ENCODE measurements at places on chromosomes 1 and 21. TPM values are rescaled to one million over a fixed set of nuclear protein-coding genes. Genes with fewer than 3 reads are reported as not detected.
A peak's percentile ranks its signal among the peaks of the same experiment; 100 is the strongest.

The NBPF20 gene
- total RNA-seq: 11.1 TPM

DNA sequence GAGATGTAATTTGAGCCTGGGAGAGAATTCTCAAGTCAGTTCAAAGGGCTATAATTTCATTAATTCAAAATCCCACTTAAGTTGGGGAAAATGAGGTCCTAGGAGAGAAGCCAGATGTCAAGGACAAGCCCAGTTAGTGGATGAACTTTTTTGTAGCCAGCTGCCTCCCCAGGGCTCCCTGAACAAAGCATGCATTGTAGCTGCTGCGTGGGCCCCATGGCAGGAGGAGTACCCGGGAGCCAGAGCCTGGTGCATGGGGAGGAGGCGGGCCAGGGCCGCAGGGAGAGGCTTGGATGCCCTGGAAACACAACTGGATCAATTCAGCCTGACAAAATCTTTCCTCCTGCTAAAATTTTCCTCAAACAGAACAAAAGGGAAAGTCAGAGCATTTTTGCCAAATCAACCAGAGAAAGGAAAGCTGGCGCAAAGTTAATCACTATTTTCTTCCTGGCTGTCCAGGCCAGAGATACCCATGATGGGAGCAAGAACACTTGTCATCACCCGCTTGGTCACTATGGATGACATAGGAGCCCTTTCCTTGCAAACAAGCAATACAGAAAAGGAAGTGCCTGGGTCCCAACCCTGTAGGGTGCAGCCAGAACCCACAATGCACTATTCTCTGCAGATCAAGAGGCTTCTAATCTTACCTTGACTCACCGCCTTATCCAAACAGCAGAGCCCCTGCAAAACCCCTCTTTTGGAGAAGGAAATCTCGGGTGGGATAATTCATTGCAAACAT lies 248.1 kb upstream of the RAB4A start:
- DNase-seq: peak; percentile 79

The FAM72B gene
- total RNA-seq: 1.5 TPM

DNA sequence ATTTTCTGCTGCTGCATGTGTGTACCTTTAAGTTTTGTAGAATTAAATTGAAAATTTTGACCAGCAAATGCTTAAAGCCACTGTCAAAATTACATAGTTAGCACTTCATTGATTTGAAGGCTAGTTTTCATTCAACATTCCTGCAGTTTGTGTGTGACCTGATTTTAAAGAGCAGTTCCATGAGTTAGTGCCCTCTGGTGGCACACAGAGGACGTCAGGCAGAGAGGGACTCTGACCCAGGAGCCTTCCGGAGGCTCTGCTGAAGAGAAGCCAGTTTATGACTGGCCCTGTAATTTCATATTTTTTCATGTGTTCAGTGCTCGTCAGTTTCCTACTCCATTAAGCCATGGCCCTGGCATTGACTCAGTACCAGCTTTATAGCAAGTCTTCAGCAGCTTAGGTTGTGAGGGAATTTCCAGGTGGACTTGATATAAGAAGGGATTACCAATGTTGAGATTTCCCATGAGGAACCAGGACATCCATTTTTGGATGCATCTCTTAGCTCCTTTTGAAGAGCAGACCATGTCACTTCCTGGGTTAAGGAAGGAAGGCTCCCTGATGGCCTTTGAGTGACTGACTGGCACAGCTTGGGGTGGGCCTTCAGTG lies 104.7 kb downstream of the CAMTA1 start:
- peak; percentile 63 for DNase-seq

- DNase-seq: no peak
Measured at GRCh38 chr21:42666023-42666747, 12.8 kb downstream of the PDE9A start.

DNA sequence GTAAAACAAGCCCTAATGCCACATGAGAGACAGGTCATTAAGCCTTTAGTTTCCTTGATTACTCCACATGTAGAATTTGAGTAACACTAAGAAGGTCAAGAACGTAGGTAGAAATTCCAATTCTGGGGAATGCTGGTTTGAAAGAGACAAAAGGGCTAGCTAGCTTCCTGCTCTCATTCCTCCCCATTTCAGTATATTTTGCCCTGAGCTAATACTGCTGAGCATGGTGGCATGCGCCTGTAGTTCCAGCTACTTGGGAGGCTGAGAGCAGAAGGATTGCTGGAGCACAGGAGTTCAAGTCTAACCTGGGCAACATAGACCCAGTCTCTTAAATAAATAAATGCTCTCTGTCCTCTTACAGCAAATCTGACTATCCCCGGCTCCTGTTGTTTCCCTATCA lies 12.8 kb downstream of the PRDX6 start:
- DNase-seq: no peak

GRCh38 chr1:15028102-15028501 lies 125.4 kb upstream of the TMEM51 start:
- DNase-seq: peak; percentile 50

DNA sequence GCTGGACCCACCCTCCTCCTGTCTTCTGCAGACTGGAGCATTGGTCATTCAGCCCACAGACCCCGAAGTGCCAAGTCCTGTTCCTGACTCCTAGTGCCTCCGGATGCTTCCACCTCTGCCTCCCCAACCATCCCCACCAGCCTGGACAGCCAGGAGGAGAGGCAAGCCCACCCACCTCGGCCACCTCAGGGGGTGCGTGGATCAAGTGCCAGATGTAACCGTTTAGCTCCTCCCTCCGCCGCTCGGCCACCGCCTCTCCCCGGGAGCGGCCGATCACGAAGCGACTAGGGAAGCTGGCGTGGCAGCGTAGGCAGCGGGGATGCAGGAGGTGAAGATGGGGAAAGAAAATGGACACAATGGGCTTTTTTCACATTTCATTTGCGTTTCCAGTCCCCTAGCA lies 18.1 kb upstream of the PPP1R15B start:
- DNase-seq: no peak

- DNase-seq: peak; percentile 31
Measured at GRCh38 chr1:74522148-74522547, 9.7 kb upstream of the LRRC53 start.

The NOS1AP gene
- 1.6 TPM for total RNA-seq

The FCER1G gene
- 4.4 TPM for total RNA-seq

The SLAMF9 gene
- not detected for total RNA-seq

- no peak for DNase-seq
Measured at GRCh38 chr1:204344665-204345355, 14.9 kb downstream of the PLEKHA6 start.

DNA sequence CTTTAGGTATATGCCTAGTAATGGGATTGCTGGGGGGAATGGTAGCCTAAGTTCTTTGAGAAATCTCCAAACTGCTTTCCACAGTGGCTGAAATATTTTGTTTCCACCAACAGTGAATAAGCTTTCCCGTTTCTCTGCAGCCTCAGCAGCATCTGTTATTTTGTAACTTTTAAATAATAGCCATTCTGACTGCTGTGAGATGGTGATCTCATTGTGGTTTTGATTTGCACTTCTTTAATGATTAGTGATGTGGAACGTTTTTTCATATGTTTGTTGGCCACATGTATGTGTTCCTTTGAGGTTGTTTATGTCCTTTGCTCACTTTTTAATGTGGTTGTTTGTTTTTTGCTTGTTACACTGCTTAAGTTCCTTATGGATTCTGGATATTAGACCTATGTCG lies 237.4 kb downstream of the CENPF start:
- DNase-seq: no peak

The HENMT1 gene
- 15.1 TPM for total RNA-seq

GRCh38 chr1:30757352-30758120 lies at the start of gene LAPTM5:
TSS of gene LAPTM5 (minus strand) at chr1:30757774. CDS start at chr1:30757745, 29 bp downstream.
- no peak for DNase-seq
